ENCODE measurements at places on chromosomes 5 and 9.

- no peak for DNase-seq
Measured at GRCh38 chr5:119453040-119453373, 710 bp downstream of the HSD17B4 start.

GRCh38 chr5:179243333-179243732 is 101.9 kb downstream of the ADAMTS2 start:
- DNase-seq: no peak

GRCh38 chr9:91815896-91816295 is 134.1 kb downstream of the ROR2 start:
- DNase-seq: no peak

DNA sequence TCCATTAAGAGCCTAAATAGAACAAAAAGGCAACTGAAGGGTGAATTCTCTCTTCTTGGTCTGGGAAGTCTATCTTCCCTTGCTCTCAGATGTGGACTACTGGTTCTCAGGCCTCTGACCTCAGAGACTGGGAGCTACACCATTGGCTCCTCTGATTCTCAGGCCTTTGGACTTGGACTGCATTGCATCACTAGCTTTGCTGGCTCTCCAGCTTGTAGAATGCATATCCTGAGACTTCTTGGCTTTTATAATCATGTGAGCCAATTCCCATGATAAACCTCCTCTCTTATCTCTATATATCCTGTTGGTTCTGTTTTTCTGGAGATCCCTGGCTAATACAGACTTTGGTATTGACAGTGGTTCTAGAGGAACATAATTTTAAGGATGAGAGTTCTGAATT is 89.8 kb downstream of the PSAT1 start:
- DNase-seq: no peak

- no peak for DNase-seq
Measured at GRCh38 chr5:157550663-157551062, 24.9 kb downstream of the ADAM19 start.

- no peak for DNase-seq
Measured at GRCh38 chr9:121268851-121269641, 1.1 kb downstream of the GSN start.

DNA sequence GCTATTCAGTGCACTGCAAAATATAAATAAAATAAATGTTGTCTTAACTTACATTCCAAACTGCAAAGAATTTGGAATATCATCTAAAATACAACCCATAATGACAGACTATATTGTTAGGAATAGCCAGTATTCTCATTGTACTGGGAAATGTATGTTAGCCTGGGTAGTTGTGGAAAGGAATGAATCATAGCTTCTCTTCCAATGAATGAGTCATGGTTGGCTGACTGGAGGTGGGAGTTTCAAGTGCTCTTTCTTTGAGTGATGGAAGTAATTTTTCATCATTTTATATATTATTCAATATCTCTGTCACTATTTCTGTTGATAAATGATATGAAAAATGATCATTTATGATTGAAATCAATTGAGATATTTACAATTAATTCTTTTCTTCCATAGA is 158.6 kb upstream of the ARRDC3 start:
- DNase-seq: no peak

DNA sequence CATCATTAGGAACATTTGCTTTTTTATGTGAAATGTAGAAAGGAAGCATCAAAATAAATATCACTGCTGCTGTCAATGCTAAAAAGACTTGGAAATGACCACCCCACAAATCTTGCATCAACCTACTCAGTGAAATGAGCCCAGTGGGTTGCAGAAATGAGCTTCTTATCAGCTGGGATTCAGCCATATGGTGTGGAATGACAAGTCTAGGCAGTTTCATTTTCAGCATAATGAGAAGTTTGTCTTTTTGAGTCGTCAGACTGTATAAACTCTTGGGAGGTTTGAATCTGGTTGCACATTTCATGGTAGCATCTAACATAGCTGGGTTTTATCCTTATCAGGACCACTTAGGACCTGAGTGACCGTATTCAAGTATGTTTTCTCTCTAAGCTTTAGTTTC is 251.1 kb upstream of the PPP1R2B start:
- DNase-seq: no peak

- no peak for DNase-seq
Measured at GRCh38 chr9:120522032-120522431, 57.9 kb downstream of the CDK5RAP2 start.

- no peak for DNase-seq
Measured at GRCh38 chr5:124842725-124843595, 96.5 kb upstream of the ZNF608 start.

DNA sequence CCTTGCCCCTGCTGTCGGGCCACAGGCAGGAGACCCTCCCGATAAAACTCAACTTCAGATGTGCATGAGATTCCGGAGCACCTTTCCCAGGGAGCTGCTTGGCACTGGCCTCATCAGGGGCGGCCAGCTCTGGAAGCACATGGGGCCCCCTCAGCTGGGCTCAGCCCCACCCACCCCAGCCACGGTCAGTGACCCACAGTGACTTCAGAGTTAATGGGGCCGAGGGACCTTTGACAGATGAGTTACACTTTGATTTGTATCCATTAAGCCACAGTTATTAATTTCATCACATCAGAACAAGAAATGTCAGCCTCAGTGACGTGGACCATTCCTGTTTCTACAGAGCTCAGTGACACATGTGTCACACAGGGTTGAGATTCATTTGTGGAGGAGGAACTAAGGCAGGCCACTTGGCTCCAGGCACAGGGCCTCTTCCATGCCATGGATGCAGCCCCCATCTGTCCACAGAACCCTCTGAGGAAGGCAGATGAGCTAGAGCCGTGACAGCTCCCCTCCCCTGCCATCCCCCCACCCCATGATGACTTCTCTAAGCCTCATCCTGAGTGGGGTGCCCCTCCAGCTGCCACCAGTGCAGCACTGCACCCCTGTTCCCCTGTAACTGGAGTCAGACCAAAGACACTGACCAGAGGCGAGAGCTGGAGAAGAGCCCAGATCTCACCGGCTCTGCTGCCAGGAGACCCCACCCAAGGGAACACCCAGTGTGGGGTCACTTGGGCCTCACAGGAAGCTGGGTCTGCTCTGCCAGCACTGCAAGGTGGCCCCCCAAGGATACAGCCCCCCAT is 69.4 kb upstream of the ADAMTS2 start:
- DNase-seq: no peak

- no peak for DNase-seq
Measured at GRCh38 chr5:66553916-66554575, 42.1 kb upstream of the MAST4 start.

DNA sequence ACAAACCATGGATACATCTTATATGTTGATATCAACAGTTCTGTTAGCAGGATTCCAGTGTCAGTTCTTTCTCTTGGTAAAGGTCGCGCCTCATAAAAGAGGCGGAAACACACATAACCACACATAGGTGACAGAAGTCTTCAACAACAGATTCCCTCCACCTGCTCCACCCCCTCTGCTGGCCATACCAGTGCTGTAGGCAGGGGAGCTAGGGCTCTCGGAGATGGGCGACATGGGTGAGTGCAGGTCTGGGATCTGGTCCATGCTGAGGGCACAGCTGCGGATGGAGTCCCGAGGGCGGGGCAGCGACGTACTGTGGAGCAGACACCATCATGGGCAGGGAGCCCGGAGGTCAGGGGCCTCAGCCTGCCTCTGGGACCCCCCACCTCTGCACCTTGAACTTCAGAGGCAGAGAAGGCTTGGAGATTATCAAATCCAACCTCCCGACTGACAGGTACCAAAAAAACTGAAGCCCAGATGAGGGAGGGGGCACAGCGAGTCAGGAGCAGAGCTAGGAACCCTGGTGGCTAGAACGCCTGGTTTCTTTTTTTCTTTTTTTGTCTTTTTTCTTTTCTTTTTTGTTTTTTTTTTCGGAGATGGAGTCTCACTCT is 12.0 kb upstream of the TOR2A start:
- DNase-seq: no peak

DNA sequence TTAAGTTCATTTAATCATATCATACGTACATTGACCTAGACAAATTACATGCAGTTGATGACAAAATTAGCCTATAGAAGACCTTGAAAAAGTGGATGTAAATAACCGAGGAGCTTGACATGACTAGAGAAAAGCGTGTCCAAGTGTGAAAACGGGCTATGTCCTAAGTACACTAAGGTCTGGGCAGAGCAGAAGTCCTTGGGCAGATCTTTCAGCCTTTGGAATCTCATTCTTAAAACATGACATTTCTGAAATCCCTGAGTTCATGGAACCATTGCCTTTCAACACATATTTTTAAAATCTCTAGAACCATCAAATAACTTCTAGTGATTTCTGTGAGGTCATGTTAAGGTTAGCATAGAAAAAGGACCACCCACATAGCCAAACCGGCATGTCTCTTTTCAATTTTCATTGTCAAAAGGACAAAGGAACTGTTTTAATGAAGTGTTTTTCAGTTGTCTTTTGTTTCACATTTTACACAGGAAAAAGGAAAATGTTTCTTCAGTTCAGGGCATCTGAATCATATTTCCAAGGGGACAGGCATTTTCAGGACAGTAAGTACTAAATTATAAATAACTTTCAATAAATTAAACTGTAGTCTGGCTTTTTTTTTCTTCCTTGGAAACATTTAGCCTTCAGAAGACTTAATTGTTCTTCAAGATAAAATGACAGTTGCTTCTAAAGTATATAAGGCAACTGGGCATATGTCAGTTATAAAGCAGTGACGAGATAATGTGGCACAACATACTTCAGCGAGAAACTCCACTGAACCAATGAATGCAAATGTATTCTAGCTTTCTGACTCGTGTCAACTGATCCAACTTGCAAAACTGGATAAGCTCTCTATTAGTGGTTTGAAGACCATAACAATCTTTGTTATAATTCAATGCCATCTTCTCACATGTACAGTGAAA is 416.8 kb downstream of the NFIB start:
- no peak for DNase-seq

GRCh38 chr5:159873680-159874079 is 42.6 kb upstream of the ADRA1B start:
- DNase-seq: no peak

DNA sequence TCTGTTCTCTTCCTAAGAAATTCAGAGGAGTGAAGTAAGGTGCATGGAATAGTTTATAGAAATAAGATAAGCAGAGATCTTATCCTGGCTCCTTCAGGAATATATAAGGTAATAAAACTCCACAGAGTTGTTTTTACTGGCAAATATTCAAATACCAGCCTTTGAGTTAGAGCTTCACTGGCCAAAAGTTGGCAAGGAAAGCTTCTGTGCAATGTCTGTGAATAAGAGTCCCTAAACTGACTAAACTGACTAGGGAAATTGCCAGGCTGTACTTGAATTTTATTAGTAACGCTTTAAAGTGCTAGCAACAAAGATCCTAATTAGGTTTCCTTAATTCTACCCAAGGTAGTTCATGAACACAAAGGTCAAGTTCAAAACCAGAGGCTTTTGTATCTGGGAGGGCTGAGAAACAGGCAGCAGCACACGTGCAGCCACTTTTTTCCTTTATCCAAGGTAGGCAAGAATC is 131.1 kb upstream of the MPDZ start:
- no peak for DNase-seq

- DNase-seq: no peak
Measured at GRCh38 chr9:99180662-99181061, 41.1 kb downstream of the ALG2 start.

DNA sequence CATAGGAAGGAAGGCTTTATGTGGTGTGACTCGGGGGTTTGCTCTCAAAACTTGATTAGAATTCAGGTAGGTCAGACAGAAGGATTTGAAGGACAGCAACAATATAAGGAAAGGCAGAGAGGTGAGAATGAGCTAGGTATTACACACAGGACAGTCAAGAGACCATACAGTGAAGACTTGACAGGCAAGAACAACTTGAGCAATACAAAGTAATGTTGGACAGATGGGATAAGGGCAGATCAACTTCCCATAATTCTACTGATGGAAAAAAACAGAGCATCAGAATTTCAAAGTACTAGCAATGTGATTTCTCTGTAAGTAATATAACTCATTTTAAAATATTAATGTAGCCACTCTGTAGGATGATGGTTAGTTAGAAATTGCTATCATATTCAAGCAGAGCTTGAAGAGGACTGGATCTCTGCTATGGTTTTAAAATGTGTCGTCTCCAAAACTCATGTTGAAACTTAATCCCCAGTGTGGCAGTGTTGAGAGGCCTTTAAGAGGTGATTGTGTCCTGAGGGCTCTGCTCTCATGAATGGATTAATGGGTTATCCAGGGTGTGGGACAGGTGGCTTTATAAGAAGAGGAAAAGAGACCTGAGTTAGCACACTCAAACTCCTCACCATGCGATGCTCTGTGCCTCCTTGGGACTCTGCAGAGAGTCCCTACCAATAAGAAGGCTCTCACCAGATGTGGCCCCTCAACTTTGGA is 22.4 kb upstream of the HOMER1 start:
- DNase-seq: no peak

DNA sequence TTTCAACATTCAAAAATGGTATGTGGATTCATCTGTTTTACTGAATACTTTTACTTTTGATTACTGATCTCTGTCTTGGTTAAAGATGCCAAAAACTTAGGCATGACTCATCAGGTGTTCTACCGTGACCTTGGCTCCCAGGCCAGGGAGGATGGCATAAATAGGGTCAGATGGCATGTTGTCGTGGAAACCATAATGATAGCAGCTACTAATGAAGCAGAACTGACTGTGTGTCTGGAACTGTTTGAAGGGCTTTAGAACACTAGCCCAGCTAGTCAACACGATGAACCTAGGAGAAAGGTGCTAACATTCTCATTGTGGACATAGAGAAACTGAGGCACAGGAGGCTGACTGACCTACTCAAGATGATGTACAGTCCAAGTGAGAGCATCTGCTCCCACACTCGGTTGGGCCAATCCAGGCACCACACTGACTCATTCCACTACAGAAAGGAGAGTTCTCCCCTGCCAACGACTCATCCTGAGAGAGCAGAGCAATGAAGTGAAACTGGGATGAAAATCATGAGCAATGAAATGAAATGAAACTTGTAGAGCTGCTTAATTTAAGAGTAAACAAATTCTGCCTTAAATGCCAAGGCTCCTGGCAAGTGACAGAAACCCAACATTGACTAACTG is 116.0 kb downstream of the TENT4A start:
- DNase-seq: no peak

GRCh38 chr9:132147331-132147730 is 14.5 kb upstream of the NTNG2 start:
- no peak for DNase-seq

DNA sequence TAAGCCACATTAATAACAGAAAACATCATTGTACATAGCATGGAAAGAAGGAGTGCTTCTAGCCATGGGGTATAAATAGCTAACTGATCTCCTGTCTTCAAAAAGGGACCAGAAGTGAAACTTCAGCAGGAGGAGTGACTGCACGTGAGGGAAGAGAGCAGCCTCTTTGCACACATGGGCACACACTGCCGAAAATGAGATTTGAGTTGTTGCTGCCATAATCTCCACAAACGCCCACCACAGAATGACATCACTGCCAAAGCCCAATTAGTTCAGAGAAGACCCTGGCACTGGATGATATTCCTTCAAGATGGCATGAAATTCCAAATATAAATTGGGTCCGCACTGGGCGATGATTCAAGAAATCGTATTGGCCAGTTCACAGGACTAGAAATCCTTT is 238.9 kb upstream of the NR4A3 start:
- no peak for DNase-seq

- DNase-seq: no peak
Measured at GRCh38 chr9:21477466-21477865, 4.6 kb downstream of the IFNE start.

GRCh38 chr9:98215821-98216220 is 23.4 kb upstream of the CORO2A start:
- no peak for DNase-seq

- no peak for DNase-seq
Measured at GRCh38 chr5:36768450-36768849, 108.1 kb upstream of the NIPBL start.
